ENCODE measurements at places on chromosomes 5 and 9.

- no peaks in the 10 kb centered on the region for H3K27me3 ChIP-seq
- no peak overlapping the region for H3K27ac ChIP-seq
- H3K4me3 ChIP-seq = no peak overlapping the region
- no peaks in the 10 kb centered on the region for H3K36me3 ChIP-seq
- DNase-seq = no peak
Measured at GRCh38 chr5:167964529-167964928, 326.9 kb upstream of the WWC1 start.

- H3K27me3 ChIP-seq = no peaks in the 10 kb centered on the region
- no peak overlapping the region for H3K4me3 ChIP-seq
- H3K36me3 ChIP-seq = no peaks in the 10 kb centered on the region
- no peak overlapping the region for H3K27ac ChIP-seq
Measured at GRCh38 chr5:157214415-157214814, 33.8 kb downstream of the ITK start.

DNA sequence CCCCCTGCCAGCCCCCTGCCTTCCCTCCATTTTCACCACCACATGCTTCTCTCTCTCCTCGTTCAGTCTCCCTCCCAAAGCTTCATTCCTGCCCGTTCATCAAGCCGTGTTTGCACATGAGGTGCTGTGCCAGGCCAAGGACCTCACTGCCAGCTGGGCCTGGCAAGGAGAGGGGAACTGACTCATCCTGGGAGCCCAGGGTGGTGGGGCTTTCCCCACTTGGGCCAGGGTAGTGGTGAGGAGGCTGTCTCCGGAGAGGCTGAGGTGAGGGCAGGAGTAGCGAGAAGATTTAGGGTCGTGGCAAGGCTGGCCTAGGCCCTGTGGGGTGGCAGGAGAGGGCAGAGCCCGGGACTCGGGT, 30.4 kb upstream of the NOTCH1 start:
- H3K27ac ChIP-seq = no peak overlapping the region
- H3K27me3 ChIP-seq = no peaks in the 10 kb centered on the region
- no peaks in the 10 kb centered on the region for H3K36me3 ChIP-seq
- no peak for DNase-seq
- H3K4me3 ChIP-seq = no peak overlapping the region

- peaks cover 2% of the 10 kb centered on the region for H3K27me3 ChIP-seq
- H3K4me3 ChIP-seq = no peak overlapping the region
- no peaks in the 10 kb centered on the region for H3K36me3 ChIP-seq
- H3K27ac ChIP-seq = no peak overlapping the region
Measured at GRCh38 chr5:54873691-54874090, 111.7 kb downstream of the ESM1 start.

DNA sequence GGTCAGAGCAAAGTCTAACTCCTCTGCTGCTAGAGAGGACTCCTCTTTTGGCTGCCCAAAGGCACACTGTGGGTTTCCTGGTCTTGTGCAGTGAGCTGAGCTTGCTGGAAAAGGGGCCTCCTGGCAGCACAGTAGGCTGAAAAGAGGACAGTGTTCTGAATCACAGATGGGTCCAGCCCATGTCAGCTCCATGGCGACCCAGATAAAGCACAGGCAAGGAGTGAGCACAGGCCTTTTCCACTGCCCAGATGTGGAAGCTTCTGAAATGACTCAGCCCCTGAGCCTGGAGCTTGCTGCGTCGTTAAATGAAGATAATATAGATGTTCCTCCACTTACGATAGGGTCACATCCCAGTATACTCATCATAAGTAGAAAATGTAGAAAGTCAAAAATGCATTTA, 8.1 kb downstream of the CCDC180 start:
- H3K36me3 ChIP-seq = peaks cover 74% of the 10 kb centered on the region
- H3K4me3 ChIP-seq = no peak overlapping the region
- H3K27ac ChIP-seq = no peak overlapping the region

DNA sequence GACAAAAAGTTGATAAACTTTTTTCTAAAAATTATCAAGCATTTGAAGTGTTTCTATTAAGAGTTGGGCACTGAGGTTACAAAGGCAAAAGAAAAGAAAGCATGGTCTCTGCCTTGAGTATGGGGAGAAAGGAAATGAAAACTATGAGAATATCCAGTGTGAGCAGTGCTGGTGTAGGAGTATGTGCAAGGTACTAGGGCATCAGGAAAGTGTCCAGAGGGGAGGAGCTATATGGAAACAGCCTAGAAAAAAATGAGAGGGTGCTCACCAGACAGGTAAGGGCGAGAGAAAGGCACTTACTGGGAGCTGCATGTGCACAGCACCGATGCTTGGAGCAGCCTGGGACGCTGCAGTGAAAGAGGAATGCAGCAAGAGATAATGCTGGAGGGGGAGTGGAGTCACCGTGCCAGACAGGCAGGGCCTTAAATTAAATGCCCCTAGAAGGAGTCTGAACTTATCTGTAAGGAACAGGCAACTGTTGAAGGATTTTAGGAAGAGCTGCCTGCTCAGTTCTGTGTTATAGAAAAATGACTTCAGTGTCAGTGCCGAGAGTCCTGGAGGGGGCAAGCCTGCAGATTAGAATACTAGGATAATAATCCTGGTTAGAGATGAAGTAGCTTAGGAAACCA, 14.0 kb downstream of the MCC start:
- no peak overlapping the region for H3K27ac ChIP-seq
- H3K36me3 ChIP-seq = no peaks in the 10 kb centered on the region
- H3K27me3 ChIP-seq = no peaks in the 10 kb centered on the region
- no peak overlapping the region for H3K4me3 ChIP-seq
- DNase-seq = no peak

GRCh38 chr5:75460942-75461610, 50.4 kb downstream of the CERT1 start:
- H3K4me3 ChIP-seq = no peak overlapping the region
- no peaks in the 10 kb centered on the region for H3K4me1 ChIP-seq
- no peak overlapping the region for H3K27ac ChIP-seq
- no peak for DNase-seq

- peaks cover 8% of the 10 kb centered on the region for H3K4me1 ChIP-seq
- H3K27ac ChIP-seq = no peak overlapping the region
- no peaks in the 10 kb centered on the region for H3K36me3 ChIP-seq
- H3K27me3 ChIP-seq = no peaks in the 10 kb centered on the region
- DNase-seq = no peak
Measured at GRCh38 chr5:6248132-6248531, 130.2 kb downstream of the MED10 start.

DNA sequence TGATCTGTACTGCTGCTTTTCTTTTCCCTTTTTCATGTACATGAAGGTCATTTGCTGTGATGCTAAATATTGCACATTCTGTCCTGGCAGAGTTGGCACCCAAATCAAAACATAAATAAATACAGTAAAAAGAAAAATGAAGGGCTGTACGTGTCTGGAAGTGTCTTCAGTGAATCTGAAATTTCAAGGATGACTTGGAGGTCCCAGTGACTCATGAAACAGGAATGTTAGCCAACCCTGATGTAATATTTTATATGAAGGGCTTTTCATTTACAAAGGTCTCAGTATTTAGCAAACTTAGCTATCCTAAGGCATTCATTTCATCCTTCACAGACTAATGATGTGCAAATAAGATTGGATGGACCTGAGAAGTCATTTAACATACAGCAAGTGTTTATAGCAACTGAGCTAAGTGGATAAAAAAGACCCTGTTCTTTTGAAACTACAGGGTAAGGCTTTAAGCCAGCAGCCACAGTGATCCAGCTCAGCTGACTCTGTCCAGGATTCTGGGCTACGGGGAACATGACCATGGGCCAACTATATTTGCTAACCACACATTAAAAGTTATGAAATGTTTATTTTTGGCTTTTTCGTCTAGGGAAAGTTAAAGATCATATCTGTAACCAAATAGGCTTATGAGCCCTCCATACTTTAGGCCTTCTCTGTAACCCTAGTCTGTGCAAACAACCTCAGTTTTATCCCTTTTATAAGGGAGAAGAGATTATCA, 104.0 kb upstream of the DMRTA1 start:
- no peaks in the 10 kb centered on the region for H3K4me1 ChIP-seq
- no peaks in the 10 kb centered on the region for H3K27me3 ChIP-seq
- H3K4me3 ChIP-seq = no peak overlapping the region
- no peaks in the 10 kb centered on the region for H3K36me3 ChIP-seq

DNA sequence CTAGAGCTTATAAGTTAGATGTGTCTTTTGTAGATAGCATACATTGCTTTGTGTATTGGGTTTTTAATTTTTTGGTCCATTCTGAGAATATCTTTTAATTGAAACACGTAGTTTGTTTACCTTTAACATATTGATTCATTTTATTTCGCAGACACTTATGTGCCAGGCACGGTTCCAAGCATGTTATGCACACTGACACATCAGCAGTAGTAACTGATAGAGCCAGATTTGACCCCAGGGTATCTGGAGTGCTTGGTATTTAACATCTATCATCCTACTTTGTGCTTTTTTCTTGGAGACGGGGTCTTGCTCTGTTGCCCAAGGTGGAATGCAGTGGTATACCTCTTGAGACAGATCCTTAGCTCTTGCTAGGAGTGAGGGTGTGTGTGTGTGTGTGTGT, 71.9 kb downstream of the USP20 start:
- no peak overlapping the region for H3K27ac ChIP-seq
- H3K27me3 ChIP-seq = no peaks in the 10 kb centered on the region
- no peak overlapping the region for H3K4me3 ChIP-seq
- H3K4me1 ChIP-seq = no peaks in the 10 kb centered on the region
- peaks cover 36% of the 10 kb centered on the region for H3K36me3 ChIP-seq

Data from spinal cord (tissue), 10 donors.